ENCODE measurements at places on chromosomes 6 and 20.

DNA sequence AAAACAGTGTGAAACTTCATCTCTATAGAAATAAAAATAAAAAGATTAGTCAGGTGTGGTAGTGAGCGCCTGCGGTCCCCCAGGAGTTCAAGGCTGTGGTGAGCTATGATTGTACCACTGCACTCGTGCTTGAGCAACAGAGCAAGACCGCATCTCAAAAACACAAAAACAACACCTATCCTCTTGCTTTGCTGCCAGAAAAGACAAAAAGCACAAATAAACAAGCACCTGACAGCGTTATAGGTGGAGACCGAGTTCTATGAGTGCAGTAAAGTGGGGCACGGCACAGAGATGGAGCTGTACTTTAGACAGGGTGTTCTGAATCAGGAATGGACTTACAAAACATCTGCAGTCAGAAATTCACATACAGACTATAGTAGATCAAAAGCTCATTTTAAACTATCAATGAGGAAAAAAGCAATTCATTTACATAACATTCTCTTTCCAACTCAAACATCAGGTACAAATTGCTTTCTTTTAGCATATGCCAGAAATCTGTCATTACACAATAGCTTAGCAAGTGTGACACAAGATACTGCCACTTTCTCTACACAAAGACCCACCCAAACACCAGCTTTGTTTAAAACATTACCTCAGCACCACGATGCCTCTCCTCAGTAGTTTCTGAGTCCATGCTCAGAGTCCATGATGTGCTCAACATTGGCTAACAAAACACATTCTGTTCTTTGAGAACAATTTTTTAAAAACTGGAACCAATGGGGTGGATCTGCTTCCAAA, 10.1 kb downstream of the EZR start:
- peak; percentile 66 for DNase-seq

DNA sequence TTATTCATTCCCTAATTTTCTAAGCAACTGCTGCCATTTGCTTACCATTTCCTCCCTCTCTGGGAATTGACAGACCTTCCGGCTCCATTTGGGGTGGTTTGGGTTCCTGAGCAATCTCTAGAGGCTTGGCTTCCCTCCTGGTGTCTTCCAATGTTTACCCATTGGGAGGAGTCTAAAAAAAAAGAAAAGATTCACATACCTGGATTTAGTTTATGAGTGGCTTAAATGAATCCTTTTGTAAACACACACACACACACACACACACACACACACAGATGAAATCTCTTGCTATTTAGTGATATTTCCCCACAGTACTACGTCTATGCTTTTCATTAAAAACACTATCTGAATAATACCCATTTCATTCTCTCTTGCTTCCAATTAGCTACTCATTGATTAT, 48.3 kb upstream of the TRAF3IP2 start:
- DNase-seq: no peak

GRCh38 chr6:3841711-3842565, 7.2 kb upstream of the FAM50B start:
- no peak for DNase-seq

DNA sequence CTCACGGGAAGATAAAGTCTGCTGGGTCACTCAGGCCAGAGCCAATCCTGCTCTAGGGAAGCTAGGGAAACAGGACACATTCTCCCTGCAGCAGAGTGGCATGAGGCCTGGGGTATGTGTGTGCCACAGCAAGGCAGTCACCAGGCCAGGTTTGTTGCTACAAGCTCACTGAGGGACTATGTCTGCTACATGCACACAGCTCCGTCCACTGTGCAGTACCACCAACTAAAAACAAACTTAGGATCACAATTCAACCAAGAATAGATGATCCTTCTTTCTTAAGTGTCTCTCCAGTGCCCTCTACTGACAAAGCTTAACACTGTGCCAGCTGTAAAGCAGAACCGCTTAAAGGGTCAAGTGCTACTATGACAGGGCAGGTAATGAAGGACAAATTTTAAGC, 192.5 kb downstream of the PTPRK start:
- DNase-seq: no peak

DNA sequence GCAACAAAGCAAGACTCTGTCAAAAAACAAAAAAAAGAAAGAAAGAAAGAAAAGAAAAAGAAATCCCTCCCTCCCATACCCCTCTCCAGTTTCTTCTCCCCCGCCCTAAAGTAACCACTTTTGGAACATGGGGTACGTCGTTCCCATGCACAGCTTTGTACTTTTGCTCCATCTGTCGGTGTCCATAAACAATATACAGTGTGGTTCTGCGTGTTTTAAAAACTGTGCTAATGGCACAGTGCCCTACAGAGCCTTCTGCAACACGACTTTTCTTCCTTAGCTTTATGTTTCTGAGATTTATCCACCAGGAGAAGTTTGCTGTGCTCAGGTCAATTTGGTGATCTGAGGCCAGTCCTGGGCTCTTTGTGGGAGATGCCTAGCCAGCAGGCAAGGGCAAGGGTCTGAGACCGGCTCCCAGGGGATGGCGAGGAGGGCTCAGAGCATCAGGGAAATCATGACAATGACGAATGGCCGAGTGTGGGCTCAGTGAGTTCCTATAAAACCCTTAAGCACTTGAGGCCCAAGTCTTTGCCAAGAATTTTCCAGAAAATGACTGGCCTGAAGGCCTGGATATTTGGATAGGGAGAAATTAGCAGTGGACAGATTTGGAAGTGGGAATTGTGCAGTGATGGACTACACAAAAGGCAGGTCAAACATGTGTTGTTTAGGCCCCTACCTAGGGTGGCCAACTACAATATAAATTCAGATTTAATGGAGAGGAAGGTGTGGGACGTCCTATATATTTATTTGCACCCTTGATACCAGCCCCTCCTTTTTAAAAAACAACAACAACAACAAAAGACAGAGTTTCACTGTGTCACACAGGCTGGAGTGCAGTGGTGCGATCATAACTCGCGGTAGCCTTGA, 1.9 kb upstream of the BCAS4 start:
- DNase-seq: no peak

- no peak for DNase-seq
Measured at GRCh38 chr6:142372348-142372747, 70.5 kb downstream of the ADGRG6 start.

DNA sequence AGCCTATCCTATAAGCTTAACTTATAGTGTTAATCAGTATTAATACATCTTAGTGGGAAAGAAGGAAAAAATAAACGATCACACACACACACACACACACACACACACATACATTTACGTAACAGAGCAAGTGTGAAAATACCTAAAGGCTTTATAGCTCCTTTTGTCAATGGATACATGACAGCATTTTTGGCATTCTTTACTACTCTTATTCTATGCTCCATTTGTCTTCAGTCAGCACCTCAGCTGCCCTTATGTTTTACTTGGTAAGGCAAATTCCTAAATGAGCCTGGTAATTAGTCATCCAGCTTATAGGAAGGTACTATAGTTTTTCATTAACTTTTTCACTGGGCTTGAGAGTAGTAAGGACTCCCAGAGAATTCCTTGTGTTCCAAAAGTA, 25.1 kb upstream of the SLC17A3 start:
- DNase-seq: no peak

GRCh38 chr6:158926414-158926813, 73.6 kb downstream of the RSPH3 start:
- no peak for DNase-seq

- no peak for DNase-seq
Measured at GRCh38 chr20:15862178-15862577, 711.1 kb downstream of the KIF16B start.

GRCh38 chr6:30470968-30471367, 18.3 kb upstream of the HLA-E start:
- DNase-seq: no peak

DNA sequence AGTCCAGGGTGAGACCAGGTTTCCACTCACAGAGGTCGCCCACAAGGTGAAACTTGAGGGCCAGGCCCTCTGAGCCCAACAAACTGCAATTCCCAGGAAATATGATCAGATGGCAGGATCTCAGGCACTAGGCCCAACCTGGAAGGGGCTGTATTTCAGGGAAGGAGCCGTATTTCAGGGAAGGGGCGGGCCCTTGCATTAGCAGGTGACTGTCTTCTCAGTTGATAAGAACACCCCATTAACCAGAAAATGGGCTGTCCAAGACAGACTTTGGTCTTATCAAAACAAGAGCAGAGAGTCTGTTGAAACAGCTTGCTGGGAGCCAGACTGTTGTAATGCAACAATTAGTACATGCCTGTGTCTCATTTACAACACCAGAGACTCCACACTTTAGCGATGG, 10.9 kb upstream of the BNIP5 start:
- no peak for DNase-seq

All from germinal center (tissue), 1 donor.